Activated naive CD8-positive, alpha-beta T cell treated with anti-CD3 and anti-CD28 coated beads, Interleukin-2, amount 50 U/mL, for 16 hours (primary cell): ENCODE measurements at places on chromosomes 1 and 21.

DNA sequence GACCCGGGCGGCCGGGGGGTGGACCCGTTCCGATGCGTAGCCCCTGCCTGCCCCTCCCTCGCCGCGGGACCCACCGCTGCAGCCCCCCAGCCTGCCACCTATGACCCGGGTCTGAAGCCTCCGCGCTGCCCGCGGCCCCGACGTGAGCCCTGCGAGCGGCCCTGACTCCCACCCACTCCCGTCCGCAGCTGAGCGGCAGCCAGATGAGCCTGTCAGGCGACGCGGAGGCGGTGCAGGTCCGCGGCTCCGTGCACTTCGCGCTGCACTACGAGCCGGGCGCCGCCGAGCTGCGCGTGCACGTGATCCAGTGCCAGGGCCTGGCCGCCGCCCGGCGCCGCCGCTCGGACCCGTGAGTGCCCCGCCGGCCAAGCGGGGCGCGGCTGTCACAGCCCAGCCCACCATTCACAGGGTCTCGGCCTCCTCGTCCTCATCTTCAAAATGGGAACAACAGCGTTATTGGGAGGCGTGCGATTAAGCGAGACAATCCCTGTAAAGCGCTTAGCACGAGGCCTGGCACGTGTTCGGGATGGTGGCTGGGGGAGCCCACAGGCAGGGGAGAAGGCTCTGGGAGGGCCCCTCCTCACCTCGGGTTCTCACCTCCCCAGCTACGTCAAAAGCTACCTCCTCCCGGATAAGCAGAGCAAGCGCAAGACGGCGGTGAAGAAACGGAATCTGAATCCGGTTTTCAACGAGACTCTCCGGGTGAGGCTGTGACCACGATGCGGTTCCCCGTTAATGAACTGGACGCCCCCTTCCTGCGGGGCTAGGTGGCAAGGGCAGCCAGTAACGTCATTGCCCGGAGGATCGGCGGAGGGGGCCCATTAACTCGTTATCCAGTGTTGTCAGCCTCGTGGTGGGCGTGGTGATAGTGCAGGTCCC is 8.2 kb downstream of the SYTL1 start:
- DNase-seq: no peak

GRCh38 chr1:7491109-7491817 is 279.8 kb upstream of the VAMP3 start:
- no peak for DNase-seq

GRCh38 chr1:231857609-231858135 is 231.1 kb downstream of the DISC1 start:
- DNase-seq: no peak

GRCh38 chr1:196951711-196952394 is 8.3 kb downstream of the CFHR2 start:
- no peak for DNase-seq

DNA sequence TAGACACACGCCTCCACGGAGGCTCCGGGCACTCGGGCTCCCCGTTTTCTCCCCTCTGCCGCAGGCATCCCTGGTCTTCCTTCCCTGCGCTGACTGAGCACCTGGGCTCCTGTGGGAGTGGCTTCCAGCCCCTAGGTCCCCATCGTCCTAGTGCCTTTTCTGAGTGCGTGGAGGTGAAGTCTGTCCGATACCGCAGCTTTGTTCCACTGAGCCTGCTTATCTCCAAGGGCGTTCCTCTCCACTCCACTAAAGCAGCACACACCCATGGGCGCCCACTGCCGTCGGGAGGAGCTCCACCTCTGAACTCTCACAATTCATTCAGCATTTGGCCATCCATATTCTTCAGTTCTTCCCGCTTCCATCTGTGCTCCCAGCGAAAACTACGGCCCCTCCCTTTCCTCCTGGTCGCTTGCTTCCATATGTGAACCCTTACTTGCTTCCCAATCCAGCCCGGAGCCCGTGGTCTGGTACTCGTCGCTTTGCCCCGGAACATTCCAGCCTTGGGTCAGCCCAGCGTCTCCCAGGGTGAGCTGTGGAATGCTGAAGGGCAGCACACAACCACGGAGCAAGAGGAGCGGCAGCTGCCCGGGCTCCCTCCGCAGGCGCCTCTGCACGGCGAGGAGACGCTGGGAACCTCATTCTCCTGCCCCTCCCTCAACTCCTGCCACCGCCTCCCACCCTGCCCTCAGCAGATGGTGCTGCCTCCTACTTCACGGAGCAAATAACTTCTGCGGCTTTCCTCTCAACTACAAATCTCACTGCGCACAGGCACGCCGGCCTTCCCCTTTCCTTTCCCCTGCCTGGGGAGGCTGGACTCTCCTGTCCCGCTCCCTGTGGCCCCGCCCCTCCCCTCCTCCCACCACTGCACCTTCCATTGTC is 27.5 kb downstream of the ATP8B2 start:
- DNase-seq: no peak

DNA sequence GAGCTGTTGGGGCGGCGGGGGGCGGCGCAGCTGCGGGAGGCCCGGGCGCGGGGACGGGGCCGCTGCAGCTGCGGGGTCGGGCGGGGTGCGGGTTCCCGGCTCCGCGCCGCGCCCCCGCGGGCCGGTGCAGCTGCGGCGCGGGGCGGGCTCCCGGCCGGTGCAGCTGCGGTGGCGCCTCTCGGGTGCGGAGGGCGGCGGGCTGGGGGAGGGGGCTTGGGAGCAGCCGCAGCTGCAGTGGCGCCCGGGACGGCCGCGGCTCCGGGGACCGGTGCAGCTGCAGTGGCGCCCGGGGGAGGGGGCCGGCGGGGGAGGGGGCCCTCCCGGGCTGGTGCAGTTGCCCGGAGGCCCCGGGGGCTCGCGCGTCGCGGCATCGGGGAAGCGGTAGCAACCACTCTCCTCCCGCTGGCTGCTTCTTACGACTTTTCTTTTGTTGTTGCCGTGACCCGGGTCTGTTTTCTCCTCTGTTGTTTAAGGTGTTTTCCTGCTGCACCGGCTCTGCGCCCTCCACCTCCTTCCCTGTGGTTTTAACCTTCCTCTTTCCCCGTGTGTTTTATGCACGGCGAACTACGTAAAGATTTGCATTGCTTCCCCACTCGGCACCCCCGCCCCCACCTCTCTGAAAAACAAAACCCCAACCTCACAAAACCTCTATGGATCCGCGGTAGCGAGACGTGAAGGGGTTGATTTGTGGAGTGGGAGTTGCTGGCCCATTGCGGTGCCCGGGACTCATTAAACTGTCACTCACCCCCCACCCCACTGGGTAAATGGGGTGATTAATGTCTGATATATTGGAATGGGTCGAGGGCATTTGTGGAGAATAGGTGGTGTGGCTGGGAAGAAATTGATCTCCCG is 1.7 kb upstream of the ZBTB18 start:
- no peak for DNase-seq

DNA sequence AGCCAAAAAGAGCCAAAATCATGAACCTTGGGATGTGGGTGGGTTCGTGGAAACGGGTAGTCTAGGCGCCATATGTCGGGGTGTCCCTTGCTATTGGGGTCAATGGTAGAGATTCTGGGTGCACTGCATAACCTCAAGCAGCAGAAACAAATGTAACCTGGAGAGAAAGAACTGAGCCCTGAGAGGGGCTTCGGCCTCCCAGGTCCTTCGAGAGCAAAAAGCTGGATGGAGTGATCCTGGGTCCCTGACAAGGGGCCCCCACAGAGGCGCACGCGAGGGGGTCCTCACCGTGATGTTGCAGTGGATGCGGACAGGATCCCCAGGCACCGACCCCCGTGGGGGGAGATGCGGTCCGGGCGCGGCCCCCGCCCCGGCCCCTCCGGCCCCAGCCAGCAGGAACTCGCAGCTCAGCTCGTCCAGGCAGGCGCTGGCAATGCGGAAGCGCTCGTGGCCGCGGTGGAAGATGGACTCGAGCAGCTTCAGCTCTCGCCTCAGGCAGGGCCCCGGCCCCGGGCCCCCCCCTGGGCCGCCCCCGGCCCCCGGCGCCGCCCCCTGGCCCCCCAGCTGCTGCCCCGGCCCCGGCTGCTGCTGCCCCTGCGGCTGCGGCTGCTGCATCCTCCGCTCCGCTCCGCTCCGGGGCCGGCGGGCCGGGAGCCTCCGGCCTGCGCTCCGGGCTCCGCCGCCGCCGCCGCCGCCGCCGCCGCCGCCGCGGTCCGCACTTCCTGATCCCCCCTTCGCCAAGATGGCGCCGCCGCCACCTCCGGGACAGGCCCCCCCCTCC is at the start of gene UBE2Q1:
TSS of gene UBE2Q1 (minus strand) at position 724 of the 781 bp plus-strand sequence. CDS start at position 615, 109 bp downstream.
- DNase-seq: no peak

- peak; percentile 85 for DNase-seq
Measured at GRCh38 chr1:7704214-7705047, 66.7 kb upstream of the VAMP3 start.

GRCh38 chr1:231590453-231591198 is 36.0 kb upstream of the DISC1 start:
- no peak for DNase-seq

- DNase-seq: no peak
Measured at GRCh38 chr1:183554577-183554976, 35.7 kb downstream of the NCF2 start.

DNA sequence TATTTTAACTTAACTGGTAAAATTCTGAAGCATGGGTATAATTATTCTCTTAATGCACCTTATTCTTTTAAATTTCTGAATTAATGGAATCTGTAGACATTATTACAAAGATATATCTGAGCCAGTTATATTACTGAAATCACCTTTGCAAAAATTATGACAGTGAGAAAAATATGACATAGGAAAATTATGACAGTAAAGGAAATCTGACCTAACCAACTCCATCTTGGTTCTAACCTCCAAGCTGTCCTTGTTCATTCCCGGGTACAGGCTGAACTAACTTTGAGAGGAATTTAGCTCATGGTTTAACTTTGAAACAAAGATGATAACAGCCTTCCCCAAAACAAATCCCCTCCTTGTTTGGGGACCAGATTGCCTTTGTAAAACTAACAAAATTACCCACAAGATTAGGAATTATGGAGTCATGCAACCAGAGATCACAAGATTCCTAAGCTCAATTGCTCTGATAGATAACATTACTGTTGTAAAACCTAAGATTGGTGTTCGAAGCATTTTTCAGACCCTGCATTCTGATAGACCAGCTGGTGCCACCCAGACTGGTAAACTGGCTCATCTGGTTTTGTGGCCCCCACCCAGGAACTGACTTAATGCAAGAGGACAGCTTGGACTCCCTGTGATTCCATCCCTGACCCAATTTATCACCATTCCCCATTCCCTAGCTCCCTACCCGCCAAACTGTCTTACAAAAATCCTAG is 9.4 kb upstream of the CD55 start:
- no peak for DNase-seq

- no peak for DNase-seq
Measured at GRCh38 chr1:20143734-20144565, 4.8 kb downstream of the PLA2G2F start.

GRCh38 chr1:116769104-116769452 is 14.8 kb downstream of the CD2 start:
- DNase-seq: no peak

DNA sequence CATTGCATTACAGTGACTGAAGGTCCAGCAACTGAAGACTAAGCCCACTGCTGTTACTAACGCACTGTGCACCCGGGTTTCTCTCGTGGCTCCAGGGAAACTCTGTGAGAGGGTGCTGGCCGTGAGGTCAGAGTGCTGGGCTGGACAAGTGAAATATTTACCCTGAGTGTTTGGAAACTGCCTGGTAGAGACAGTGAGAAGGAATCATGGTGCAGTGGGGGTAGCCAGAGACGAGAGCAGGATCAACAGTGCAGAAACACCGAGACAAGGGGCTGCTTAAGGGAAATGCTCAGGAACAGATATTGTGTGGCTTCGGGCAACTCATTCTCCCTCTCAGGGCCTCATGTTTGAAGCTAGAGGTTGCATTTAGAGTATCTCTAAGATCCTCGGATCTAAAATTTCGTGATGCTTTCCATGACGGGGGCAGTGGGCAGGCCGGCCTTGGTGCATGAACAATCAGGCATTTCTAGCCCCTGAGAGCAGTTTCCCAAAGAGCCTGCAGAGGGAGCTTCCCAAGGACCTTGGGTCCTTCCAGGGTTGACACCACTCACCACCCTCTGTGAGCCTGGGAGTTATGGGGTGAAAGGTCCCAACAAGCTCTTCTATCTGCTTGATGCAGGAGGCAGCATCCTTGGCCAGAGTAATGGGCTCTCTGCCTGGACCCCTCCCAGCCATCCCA is 9.7 kb downstream of the CD2 start:
- peak; percentile 45 for DNase-seq

- DNase-seq: no peak
Measured at GRCh38 chr1:9080705-9081291, 11.4 kb upstream of the SLC2A5 start.

DNA sequence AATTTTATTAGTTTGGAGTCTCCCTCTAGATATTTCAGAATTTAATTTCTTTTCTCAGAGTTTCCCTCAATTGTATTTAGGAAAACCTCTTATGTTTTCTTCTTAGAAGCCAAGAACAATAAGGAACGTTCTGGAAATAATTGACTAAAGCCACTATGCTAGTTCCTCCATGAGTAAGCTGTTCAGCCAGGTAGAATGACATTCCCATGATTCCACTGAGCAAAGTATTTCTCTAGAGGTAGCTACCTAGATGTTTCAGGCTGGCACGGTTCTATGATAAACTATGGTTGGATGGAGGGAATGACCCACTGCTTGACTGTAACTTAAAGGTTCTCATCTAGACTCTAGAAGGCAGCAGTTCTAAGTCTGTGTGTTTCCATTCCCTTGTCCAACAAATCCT is 62.4 kb downstream of the CLDN17 start:
- no peak for DNase-seq

DNA sequence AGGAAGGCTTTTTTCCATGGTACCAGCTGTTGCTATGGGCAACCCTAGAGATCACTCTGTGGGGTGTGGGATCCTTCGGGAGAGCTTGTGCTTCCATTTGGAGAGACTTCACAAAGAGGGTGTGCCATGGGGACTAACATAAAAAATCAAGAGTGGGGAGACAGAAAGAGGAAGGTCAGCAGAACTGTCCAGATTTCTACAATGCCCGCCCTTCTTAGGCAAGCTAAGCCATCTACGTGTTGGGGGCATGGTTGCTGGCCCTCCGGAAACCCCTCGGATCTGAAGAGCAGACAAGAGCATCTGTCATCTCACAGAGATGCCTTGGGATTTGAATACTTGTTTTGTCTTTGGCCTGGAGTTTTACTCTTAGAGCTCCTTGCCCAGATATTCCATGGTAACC is 83.9 kb upstream of the ZNF648 start:
- no peak for DNase-seq

GRCh38 chr1:208240662-208241355 is 3.4 kb downstream of the PLXNA2 start:
- DNase-seq: no peak

DNA sequence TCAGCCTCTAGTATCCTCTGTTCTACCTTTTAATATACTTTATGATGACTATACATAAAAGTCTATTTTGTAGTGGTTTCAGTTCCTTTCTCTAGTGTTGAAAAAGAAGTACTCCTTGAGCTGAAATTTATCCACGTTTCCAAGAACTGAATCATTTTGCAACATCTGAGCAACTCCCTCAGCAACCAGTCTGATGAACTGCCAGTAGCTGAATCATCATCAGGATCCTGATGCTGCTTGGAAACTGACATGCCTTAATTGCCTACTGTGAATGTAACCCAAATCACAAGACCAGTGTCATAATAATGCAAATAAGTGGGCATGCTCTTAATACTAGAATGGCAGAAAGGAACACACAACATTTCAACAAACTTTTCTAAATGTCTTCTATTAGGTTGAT is 103.3 kb downstream of the CYYR1 start:
- no peak for DNase-seq
